ENCODE measurements at places on chromosomes 5 and 9.
A peak's percentile ranks its signal among the peaks of the same experiment; 100 is the strongest.

DNA sequence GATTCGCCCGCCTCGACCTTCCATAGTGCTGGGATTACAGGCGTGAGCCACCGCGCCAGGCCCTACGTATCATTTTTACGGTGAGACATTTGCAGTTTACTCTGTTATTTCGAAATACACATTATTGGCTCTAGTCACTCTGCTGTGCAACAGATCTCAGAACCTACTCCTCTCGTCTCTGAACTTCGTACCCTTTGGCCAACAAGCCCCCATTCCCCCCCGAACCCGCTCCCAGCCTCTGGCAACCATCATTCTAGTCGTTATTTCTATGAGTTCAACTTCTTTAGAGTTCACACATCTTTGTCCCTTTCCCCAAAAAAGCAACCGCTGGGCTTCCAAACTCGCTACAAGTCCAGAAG lies 735 bp downstream of the PTGR1 start:
- DNase-seq = peak; percentile 50

GRCh38 chr5:169202969-169203368 lies 98.0 kb downstream of the SLIT3 start:
- no peak for DNase-seq

- DNase-seq = no peak
These were observed 18.0 kb upstream of the SMC2 start for GRCh38 chr9:104075801-104076753.

DNA sequence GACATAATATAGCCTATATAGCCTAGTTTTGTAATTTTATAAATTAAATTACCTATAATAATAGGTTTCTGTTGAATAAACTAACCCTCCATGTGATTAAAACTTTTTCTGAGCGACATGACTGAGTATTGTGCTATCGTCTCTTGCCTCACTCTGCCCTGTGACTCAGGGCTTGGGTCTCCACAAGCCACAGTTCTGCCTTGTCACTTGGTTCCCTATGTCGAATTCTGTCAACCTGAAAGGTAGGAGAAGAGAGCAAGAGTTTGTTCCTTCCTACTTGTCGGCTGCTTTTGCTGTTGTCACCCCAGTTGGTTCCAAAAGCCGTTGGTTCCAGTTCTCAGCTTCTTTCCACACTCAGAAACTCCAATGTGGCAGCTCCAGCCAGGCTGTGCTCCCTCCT lies 285.9 kb downstream of the PSAT1 start:
- no peak for DNase-seq

DNA sequence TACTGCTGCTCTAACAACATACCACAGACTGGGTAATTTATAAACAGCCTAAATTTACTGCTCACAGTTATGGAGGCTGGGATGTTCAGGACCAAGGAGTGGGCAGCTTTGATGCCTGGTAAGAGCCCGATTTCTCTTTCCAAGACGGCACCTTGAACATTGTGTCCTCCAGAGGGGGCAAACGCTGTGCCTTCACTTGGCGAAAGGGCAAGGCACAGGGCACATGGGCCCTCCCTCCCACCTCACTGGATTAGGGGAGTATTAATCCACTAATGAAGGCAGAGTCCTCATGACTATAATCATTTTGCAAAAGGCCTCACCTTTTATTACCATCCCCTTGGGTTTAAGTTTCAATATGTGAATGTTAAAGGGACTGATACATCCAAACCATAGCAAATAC lies 397.7 kb downstream of the TMEM38B start:
- DNase-seq = no peak

DNA sequence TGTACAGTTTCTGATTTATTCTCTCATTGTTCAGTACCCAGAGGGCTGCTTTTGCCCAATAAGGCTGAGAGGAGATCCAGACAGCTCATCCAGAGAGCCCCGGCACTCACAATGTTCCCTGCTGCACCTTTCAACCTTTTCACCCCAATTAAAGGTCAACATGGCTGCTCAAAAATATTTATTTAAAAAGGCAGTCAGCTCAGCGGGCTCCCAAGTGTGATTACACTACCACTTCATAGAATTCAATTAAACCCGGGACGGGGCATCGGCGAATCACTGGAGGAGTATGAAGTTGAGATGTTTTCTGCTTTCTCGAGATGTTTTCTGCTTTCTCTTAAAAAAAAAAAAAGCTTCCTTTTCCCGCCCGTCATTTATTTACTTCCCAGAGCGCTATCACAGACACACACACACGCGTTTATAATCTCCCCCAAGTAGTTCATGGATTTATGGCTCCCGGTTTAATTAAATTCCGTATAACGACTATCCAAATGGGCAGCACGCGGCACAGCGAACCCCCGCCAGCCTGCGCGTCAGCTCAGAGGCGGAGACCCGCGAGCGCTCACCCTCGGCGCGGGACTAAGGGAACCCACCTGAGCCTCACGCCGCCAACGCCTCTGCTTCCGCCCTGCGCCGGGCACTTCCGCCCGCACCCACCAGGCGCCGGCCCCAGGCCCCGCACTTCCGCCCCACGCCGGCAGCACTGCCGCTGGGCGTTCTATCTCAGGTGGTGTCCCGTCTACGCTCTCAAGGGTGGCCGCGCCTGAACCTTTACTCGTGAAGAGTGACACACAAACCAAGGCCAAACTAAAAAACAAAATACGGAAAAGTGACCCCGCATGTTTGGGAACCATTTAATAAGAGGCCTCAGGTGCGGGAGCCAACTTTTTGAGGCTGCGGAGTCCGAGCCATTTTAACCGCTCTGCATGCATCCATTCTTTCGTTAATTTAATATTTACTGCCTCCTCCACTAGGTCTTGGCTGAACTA lies at the start of gene C5orf63:
Gene C5orf63, minus strand, starts transcription at position 642 of the 986 bp plus-strand sequence. CDS start 14,507 bp downstream, outside the sequence.
- DNase-seq = peak; percentile 45

DNA sequence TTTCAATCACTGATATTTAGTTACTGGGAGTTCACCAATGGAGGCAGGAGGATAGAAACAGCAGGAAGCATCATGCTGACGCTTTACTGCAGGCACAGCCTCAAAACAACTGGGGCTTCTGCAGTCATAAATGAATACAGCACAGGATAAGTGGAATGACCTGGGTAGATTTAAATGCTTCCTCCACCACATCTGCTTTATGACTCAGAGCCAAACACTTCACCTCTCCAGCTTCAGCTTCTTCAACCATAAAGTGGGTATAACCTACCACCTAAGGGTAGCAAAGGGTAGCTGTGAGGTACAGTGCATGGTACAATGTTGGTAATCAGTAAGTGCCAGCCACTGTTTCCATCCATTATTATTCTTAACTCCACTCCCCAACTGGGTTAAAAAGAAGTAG lies 28.4 kb downstream of the RASEF start:
- DNase-seq = no peak

DNA sequence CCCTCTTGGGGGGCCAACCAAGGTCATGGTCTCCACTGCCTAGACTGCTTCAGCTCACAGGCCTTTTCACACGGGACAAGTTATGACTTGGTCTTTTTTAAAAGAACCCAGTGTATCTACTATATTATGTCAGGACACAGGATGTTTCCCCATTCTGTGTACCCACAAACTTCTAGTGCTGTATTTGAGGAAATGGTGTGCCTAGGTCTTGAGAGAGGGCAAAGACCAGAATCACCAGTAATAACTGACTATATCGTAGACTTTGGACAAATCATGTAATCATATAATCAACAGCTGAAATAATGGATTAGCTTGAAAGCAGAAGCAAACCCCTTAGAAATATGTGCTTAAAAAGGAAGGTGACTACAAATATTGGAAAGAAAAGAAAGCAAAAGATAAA lies 133.3 kb downstream of the ARL15 start:
- no peak for DNase-seq

GRCh38 chr5:170611449-170612090 lies 107.8 kb downstream of the KCNIP1 start:
- DNase-seq = no peak

GRCh38 chr5:71809446-71809845 lies 90.4 kb downstream of the CARTPT start:
- no peak for DNase-seq

DNA sequence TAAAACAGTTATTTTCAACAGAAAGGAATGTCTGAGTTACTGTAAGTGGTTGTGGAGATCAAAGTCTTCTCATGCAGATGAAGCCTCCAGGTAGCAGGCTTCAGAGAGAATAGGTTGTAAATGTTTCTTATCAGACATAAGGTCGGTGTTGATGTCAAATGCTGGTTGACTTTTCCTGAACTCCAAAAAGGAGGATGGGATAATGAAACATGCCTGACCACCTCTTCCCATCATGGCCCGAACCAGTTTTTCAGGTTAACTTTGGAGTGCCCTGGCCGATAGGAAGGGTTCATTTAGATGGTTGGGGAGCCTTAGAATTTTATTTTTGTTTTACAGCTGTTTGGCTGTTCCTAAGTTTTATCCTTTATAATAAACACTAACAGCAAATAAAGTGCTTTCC lies 478.4 kb downstream of the ACTL7B start:
- DNase-seq = no peak

DNA sequence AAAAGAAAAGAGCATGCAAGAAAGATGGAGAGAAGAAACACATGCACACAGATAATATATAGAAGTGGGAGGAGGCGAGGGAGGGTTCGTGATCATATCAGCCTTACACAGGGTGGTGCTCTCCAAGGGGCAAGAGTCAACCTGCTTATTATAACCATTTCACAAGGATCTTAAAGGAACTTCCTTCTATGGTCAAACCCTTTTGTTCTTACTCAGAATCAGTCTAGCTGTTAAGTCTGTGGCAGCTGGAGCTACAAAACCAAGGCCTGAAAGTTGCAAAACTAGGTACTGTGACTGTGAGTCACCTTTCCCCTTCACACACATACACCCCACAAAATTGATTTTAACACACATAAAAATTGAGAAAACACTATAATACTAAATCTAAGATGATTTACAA lies 18.5 kb upstream of the ERMP1 start:
- peak; percentile 32 for DNase-seq

DNA sequence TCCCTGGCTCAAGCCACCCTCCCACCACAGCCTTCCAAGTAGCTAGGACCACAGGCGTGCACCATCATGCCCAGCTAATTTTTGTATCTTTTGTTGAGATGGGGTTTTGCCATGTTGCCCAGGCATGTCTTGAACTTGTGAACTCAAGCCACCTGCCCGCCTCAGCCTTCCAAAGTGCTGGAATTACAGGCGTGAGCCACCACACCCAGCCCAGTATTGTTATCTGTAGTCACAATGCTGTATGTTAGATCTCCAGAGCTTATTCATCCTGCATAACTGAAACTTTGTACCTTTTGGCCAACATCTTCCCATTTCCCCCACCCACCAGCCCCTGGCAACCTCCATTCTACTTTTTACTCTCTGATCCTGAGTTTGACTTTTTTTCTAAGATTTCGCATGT lies 37.5 kb downstream of the CREBRF start:
- no peak for DNase-seq

- no peak for DNase-seq
These were observed 14.8 kb downstream of the GGTA1 start for GRCh38 chr9:121484651-121485446.

DNA sequence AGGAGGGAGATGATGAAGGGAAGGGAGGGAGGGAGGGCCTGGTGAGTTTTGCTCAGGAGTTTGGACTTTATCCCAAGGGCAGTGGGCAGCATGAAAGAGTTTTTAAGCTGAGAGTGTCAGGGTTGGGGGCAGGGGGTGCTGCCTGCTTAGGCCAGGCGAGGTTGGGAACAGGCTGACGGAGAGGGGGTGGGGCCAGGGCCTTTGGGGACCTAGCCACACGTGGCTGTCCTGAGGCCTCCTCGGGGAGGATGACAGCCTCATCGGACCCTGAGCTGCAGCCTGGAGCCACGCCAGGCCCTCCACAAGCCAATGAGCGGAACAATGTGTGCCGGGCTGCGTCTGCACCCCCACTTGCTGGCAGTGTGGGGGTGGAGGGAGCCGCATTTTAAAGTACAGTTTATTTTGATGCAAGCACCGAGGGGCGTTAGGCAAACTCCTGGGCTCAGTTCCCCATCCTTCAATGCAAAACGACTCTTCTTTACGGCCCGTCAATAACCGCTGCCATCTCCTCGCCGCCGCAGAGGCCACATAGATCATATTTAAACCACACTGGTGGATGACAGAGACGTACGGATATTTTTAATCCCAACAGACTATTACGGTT lies 5.3 kb upstream of the RXRA start:
- no peak for DNase-seq

DNA sequence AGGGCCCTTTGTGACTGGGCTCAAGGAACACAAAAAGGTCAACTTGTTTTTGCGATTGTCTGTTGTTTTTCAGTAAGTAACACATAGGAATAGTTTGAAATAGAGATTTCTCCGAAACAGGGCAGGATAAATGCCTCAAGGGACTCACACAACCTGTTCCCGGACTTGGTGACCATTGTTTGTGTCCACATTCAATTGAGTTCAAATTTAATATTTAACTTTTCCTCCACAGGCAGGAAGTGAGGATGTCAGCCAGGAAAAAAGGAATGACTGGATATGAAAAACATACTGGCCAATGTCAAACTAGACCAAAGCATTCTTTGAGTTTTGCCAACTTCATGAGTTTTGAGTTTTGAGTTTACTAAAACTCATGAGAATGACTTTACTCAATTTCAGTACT lies 72.7 kb downstream of the SPATA31C2 start:
- DNase-seq = no peak

- DNase-seq = no peak
These were observed 84.9 kb downstream of the SLCO4C1 start for GRCh38 chr5:102211165-102211564.

GRCh38 chr5:119789406-119790117 lies 160.2 kb downstream of the FAM170A start:
- no peak for DNase-seq

GRCh38 chr9:125789196-125789595 lies 42.0 kb downstream of the PBX3 start:
- DNase-seq = no peak

GRCh38 chr5:34918025-34918424 lies 2.5 kb downstream of the BRIX1 start:
- DNase-seq = no peak

DNA sequence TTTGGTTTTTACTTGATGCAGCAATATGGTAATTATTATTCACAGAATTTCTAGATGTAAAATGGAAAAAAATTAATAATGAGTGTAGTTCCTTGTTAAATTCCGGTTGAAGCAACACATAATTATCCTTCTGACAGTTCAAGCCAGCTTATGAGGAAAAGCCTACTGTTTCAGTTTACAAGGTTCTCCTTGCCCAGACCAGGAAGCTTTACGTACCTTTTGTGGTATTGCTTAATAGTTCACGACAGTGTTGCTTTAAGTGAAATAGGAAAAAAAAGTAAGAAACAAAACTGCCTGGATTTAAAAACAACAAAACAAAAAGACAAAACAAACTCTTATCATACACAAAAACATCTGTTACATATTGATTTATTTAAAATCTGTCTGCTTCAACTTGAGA lies 547.3 kb upstream of the C9orf72 start:
- DNase-seq = peak; percentile 25
